ENCODE measurements at places on chromosomes 16 and 17.

- DNase-seq, result no peak
These were observed 5.2 kb downstream of the BAIAP2 start for GRCh38 chr17:81039854-81040758.

GRCh38 chr16:47473792-47474191, 12.7 kb downstream of the PHKB start:
- no peak for DNase-seq

DNA sequence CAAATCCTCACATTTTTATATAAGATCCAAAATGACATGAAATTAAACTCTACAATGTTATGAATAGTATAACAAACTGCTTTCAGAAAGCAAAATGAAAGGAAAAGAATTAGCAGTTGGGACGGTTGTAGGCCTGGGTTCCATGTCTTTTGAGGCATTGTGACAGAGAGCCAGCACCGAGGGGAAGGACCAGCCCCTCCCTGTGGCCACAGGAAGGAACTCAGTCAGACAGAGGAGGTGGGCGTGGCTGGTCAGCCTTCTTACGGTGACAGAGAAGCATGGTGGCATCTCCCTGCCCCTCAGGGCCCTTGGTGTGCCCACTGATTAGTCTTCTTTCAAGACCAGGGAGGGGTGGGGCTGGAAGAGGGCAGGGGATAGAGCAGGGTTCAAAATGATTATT, 5.7 kb downstream of the ZNF319 start:
- no peak for DNase-seq

DNA sequence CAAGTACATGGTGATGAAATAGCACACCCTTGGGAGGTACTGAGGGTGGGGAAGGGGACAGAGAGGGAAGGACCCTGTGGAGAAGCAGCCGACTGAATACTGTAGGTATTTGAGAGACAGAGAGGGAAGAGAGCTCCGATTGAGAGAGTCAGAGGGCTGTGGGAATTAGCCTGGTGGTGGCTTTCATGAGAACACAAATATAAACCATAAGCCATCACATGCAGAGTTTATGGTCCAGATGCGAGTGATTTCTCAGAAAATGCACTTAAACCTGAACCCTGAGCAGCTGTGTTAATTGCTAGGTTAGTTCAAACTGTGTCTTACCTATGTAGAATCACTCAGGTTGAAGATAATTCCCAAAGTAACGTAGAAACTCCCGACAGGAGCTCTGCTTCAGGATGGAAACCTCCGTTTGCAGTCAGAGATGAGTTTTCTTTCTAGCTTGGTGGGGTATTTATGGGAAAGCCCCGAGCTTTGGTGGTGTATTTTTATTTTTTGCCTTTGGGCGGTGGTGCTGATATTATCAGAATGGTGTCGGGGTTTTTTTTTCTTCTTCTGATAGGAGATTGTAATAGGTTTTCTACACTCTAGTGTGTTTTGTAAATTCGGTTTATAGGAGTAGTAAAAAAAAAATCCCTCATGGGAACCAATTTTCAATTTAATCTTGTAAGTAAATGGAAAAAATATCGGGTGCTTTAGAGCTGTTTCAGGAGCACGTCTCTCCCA, 184.9 kb upstream of the CACNG5 start:
- no peak for DNase-seq

DNA sequence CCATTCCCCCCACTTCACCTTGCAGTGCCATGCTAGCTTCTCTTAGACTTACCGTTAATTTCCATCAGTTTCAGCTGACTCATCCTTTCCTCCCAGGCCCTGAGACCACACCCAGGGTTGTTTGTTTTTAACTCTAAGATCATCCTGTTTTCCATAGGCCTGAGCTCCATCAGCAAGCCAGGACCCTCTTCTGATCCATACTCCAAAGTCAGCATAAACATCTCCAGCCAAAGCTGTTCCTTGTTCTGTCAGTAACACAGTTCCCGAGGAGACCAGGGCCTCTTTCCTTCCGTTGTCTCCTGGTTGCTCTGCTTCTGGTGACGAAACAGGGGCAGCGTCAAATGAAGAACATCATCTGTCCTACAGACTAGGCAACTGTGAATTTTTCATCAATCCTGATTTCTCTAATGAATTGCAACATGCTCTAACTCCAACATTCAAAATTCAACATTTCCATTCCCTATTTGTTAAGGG, 83.8 kb upstream of the HNF1B start:
- DNase-seq, result no peak

GRCh38 chr17:42337442-42337841, 49.1 kb downstream of the STAT5A start:
- no peak for DNase-seq
